Amniotic epithelial cell (primary cell): ENCODE measurements at places on chromosomes 16 and 17.
A peak's percentile ranks its signal among the peaks of the same experiment; 100 is the strongest.

DNA sequence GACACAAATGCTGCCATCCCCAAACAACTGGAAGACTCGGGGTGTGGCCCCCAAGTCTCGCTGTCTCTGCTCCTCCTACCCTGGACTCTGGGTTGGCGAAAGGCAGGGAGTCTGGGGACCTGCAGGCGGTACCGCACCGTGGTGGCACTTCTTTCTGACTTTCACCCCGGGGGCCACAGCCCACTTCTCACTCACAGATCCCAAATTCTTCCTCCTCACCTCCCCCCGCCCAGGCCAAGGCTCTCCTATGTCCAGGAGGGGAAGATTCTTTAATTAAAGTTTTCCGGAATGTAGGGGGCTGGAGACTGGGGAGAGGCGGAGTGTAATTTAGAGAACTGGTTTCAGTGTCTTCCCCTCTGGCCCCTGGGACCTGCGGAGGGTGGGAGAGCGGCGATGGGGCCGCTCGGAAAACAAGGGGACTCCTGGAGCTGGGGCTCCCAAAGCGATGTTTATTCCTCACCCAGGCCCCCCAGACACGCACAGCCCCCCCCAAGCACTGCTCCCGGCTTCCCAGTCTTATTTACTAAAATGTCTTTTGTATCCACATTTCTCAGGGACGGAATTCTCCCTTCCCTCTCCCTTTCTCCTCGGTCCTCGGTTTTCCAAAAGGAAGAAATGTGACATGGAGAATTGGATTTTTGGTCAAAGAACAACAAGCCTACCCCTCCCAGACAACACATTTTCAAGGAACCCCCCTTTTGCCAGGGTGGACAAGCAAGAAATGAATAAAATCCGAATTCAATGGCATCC lies 1.2 kb downstream of the WNT3 start:
- DNase-seq, result no peak

- DNase-seq, result no peak
Measured at GRCh38 chr17:6926667-6927066, 69.2 kb upstream of the ALOX12 start.

GRCh38 chr17:57625511-57625910 lies 119.6 kb downstream of the CCDC182 start:
- no peak for DNase-seq

DNA sequence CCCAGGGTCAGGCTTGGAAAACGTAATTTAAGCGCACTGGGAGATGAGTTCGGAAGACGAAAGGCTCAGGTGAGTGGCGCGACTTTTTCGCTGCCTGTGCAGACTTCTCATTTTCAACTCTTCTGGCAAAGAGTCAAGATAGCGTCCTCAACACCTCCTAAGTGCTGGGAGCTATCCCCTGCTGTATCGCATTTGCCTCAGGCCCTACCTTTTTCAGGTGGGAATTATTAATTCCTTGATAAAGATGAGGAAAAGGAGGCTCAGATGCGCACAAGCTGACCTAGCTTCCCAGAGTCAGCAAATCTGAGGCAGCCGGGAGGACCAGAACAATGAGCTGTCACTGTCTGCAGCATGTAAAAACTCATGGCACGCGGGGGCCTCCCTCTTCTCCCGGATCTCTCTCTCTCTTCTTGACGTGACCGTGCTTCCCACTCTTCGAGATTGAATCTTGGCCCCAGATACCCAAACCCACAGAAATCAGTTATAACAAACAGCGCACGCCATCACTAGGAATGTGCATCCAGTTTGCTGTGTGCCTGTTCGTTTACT lies 512 bp upstream of the ADAMTS18 start:
- no peak for DNase-seq

- peak; percentile 87 for DNase-seq
Measured at GRCh38 chr17:35094902-35095301, 24.8 kb downstream of the RAD51D start.

DNA sequence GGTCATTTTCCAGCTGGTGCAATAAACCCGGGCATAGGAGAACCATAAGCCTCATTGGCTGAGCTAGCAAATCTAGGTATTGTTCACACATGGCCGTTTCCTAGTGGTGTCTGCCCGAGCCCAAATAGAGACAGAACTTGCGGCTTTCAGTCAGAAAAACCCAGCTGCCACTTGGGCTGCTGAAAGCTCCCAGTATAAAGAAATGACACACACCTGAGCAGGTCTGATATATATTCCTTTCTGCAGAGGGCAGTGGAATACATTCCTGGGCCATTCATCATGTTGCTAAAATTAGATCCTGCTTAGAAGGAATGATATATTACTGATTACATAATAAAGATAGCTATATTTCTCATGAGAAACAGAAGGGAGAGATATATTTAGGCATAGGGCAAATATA lies 83.9 kb upstream of the IRX5 start:
- no peak for DNase-seq

GRCh38 chr16:28062847-28063521 lies 530 bp downstream of the GSG1L start:
- no peak for DNase-seq

- no peak for DNase-seq
Measured at GRCh38 chr17:34245351-34245905, 9.7 kb upstream of the CCL2 start.

DNA sequence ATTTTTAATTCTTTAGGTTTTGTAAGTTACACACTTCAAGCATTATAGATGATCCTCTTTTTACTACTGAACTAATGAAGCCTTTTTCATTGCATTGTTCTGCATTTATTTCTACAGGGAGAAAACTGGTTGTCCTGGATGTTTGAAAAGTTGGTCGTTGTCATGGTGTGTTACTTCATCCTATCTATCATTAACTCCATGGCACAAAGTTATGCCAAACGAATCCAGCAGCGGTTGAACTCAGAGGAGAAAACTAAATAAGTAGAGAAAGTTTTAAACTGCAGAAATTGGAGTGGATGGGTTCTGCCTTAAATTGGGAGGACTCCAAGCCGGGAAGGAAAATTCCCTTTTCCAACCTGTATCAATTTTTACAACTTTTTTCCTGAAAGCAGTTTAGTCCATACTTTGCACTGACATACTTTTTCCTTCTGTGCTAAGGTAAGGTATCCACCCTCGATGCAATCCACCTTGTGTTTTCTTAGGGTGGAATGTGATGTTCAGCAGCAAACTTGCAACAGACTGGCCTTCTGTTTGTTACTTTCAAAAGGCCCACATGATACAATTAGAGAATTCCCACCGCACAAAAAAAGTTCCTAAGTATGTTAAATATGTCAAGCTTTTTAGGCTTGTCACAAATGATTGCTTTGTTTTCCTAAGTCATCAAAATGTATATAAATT lies 53.0 kb downstream of the TUBD1 start:
- DNase-seq, result peak; percentile 50

DNA sequence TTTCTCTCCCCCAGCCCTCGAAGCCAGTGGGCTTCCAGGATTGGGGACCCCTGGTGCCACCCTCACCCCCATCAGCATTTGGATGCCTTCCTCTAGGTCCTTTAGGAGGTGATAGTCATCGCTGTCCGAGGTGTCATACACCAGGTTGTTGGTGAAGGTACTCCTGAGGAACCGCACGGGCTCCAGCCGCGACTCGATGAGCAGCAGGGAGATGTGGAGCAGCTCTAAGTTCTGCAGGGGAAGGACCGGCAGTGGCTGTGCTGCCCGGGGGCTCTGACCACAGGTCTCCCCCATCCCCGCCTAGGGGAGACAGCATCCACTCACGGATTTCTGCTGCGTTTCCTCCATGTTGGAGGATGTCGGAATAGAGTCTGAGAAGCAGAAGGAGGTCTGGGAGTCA lies 962 bp downstream of the CSHL1 start:
- DNase-seq, result no peak

GRCh38 chr16:87160234-87160636 lies 157.0 kb downstream of the C16orf95 start:
- no peak for DNase-seq

DNA sequence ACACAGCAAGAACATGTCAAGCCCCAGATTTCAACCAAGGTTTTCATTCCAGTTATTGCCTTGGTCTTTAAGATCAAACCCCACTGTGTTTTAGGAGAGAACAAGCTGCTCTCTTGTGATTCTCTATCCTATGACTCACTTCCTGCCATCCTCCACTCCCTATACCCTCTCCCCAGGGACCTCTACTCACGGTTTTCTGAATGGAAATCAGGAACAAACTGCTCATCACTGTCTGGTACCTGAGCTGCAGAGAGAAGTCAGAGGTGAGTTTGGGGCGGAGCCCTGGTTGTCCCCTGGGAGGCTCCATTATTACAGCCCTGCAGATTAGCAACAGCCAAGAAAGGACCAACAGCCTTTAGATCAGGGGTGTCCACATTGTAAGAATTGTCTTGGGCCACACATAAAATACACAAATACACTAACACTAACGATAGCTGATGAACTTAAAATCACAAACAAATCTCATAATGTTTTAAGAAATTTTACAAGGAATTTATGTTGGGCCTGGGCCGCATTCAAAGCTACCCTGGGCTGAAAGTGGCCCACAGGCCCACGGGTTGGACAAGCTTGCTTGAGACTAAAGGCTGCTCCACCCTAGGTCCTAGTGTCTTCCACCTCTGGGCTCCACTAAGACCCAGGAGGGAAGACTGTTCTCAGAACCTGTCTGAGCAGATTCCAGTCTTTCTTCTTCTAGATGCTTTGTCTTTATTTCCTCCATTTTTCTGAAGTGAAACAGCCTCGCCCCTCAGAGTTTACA lies 9.7 kb downstream of the ETV4 start:
- no peak for DNase-seq

DNA sequence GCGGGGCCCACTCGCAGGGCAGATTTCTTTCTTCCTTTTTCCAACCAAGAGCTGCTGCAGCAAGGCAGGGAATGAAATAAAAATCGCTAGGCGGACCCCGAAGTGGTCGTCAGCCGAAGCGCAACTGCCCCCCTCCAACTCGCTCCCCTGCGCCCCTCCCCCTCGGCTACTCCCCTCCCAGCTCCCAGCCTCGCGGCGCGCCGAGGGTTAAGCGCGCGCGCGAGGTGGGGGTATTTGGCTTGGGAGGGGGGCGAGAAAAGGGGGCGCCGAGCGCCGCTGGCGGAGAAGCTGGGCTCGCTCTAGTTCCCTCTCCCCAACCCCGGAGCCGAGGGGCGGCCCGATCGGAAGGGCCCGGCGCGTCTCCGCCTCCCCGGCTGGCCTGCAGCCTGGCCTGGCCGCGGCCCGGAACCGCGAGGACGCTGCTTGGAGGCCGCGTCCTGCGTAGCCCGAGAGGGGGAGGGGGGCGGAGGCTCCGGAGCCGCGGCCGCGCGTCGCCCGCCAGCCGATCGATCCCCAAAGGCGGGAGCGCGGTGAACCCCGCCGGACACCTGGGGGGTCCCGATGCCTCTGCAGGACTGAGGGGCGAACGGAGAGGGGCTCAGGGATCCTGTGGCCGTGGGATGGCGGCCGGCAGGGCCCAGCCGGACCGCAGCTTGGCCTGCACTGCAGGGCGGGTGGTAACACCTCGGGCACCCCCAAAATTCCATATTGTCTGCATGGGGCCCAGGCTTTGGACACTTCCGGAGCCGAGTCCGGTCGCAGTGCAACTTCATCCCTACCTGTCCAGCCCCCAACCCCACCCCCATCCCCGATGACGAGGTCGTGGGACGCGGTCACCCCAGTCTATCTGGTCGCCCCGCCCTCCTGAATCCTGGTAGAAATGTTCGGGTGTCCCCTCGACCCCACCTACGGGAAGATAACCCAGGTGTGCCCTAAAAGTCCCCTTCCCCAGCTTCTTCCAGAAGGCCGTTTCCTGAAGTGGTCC lies 4.9 kb upstream of the CBX4 start:
- peak; percentile 65 for DNase-seq

DNA sequence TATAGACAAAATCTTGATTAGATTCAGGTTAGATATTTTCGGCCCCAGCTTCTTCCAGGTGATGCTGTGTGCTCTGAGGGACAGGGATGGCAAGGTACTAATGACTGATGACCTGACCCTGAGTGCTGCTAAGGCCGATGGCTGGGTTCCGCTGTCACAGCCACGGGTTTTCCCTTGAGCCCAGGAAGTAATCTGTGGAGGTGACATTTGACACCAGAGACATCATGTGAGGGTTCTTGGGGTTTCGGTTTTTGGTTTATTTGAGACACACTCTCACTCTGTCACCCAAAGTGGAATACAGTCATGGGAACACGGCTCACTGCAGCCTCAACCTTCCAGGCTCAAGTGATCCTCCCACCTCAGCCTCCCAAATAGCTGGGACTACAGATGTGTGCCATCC lies 9.8 kb downstream of the OTOP3 start:
- DNase-seq, result no peak

GRCh38 chr16:69554495-69554894 lies 11.3 kb upstream of the NFAT5 start:
- DNase-seq, result no peak

DNA sequence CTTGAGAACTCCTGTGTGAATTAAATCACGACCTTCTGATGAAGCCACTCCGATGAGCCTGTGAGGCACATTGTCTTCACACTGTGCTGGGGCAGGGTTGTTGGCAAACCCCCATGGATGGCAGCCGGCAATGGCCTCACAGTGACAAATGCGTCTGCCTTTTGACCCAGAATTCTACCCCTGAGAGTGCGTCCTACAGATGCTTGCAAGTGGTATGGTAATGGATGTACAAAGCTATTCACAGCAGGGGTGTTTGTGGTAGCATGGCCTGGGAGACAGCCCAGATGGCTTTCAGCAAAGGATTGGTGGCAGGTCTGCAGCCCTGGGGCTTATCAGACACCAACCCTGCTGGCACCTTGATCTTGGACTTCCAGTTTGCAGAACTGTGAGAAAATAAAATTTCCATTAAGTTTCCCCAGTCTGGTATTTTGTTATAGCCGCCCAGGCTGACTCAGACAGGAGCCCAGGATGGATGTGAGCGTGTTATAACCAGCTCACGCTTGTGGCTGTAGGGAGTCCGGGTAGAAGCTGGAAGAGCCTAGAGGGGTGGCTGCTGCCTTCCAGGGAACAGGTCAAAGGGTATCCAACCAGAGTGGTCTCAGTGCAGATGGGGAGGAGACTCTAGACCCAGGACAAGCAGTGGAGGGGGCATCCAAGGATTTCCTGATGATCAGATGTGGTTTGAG lies 10.1 kb downstream of the AFMID start:
- DNase-seq, result no peak

DNA sequence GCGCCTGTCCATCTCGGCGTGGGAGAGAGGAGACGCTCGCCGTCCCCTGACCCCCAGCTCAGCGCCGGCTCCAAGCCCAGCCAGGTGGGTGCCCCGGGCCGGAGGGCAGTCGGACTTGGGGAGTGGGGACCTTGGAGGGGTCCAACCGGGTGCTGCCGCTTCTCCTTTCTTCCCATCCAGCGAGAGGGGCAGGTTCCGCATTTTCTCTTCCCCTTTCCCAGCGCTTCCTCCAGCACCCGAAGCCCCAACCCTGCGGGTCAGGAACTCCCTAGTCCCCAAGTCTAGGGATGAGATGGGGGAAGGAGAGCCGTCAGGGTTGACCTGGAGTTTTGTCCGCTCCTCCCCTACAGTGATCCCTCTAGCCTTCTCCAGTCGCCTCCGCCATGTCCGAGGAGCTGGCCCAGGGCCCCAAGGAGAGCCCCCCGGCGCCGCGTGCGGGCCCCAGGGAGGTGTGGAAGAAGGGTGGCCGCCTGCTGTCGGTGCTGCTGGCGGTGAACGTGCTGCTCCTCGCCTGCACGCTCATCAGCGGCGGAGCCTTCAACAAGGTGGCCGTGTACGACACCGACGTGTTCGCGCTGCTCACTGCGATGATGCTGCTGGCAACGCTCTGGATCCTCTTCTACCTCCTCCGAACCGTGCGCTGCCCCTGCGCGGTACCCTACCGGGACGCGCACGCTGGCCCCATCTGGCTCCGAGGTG lies at the start of gene OTOP2:
Gene OTOP2, plus strand, starts transcription at position 24 of the 699 bp plus-strand sequence. Its CDS starts 360 bp downstream, at position 384.
- DNase-seq, result no peak

GRCh38 chr17:81053041-81053970 lies 18.4 kb downstream of the BAIAP2 start:
- DNase-seq, result no peak
